ENCODE measurements at places on chromosomes 2 and 18.
A peak's percentile ranks its signal among the peaks of the same experiment; 100 is the strongest.

GRCh38 chr18:39841482-39842365, 2113.3 kb upstream of the PIK3C3 start:
- DNase-seq, result peak; percentile 66

GRCh38 chr2:216752855-216753505, 57.6 kb upstream of the IGFBP5 start:
- no peak for DNase-seq

DNA sequence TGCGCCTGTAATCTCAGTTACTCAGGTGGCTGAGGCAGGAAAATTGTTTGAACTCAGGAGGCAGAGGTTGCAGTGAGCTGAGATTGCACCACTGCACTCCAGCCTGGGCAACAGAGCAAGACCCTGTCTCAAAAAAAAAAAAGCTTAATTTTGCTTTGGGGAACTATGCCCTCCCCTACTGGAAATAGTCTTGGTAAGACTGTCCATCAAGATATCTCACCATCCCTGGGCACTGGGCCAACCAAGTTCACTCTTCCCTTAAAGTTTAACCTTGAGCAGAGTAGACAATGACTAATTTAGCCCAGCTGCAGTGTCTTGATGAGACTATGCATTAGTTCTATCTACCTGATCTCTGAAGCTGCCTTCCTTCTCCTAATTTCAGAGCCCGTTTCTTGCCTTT, 44.7 kb downstream of the ASXL2 start:
- DNase-seq, result no peak

GRCh38 chr2:32783469-32783868, 155.6 kb downstream of the TTC27 start:
- no peak for DNase-seq

- no peak for DNase-seq
Measured at GRCh38 chr2:188452084-188452483, 160.4 kb downstream of the GULP1 start.

DNA sequence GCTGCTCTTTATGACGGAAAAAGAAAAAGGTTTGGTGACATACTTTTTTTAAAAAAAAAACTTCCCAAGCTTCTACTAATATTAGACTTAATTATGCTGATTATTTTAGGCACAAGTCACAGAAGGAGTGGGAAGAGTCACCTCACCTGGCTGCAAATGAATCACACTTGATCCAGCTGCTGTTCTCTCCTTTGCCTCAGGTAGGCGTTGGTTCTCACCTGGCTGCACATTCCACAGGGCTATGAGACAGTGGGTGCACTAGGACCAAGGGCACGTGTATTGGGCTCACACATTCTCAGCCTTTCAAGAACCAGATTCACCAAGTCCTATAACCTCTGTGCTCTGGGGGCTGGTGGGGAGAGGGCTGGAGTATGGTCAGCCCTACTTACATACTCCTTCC, 93.3 kb downstream of the TGFA start:
- no peak for DNase-seq
